ENCODE measurements at places on chromosomes 11 and 22. TPM values are rescaled to one million over a fixed set of nuclear protein-coding genes. Genes with fewer than 3 reads are reported as not detected.

GRCh38 chr11:68386331-68386978 lies 74.1 kb downstream of the LRP5 start:
- H3K27me3 ChIP-seq: no peaks in the 10 kb centered on the region
- no peak overlapping the region for H3K27ac ChIP-seq
- DNase-seq: no peak
- peaks cover 18% of the 10 kb centered on the region for H3K36me3 ChIP-seq
- H3K4me3 ChIP-seq: no peak overlapping the region

DNA sequence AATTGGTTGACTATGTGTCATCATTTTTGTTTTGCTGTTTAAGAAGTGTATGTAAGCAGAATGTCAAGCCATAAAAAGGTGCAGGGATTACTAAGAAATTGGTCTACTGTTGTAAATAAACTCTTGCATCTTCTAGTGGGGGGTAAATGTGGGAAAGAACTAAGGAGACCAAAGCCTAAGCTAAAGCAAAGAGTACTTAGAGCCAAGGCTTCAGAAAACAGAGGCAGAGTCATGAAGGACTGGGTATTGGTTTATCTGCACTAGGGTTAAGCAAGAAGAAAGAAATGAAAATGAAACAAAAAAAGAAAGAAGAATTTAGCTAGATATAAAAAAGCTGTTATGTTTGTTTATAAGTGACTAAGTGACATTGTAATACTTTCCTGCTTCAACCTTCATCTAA lies 628.1 kb downstream of the METTL15 start:
- no peak for DNase-seq
- no peak overlapping the region for H3K4me3 ChIP-seq
- no peaks in the 10 kb centered on the region for H3K36me3 ChIP-seq
- no peaks in the 10 kb centered on the region for H3K27me3 ChIP-seq
- no peak overlapping the region for H3K27ac ChIP-seq
- H3K4me1 ChIP-seq: 0 out of 2 replicates have a peak, but pooled peaks cover 2% of the 10 kb centered on the region

DNA sequence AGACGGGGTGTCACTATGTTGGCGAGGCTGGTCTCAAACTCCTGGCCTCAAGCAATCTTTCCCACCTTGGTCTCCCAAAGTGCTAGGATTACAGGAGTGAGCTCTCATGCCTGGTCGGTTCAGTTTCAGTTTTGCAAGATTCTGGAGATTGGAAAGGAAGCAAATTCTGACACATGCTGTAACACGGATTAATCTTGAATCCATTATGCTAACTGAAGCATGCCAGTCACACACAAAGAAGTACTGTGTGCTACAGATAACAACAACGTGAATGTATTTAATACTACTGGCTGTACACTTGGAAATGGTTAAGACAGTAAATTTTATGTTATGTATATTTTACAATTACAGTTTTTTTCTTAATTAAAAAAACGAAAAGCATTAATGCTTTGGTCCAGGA lies 107.6 kb downstream of the MED15 start:
- H3K4me3 ChIP-seq: no peak overlapping the region
- no peaks in the 10 kb centered on the region for H3K36me3 ChIP-seq
- H3K27ac ChIP-seq: no peak overlapping the region
- no peak for DNase-seq
- H3K4me1 ChIP-seq: no peaks in the 10 kb centered on the region
- H3K27me3 ChIP-seq: no peaks in the 10 kb centered on the region

DNA sequence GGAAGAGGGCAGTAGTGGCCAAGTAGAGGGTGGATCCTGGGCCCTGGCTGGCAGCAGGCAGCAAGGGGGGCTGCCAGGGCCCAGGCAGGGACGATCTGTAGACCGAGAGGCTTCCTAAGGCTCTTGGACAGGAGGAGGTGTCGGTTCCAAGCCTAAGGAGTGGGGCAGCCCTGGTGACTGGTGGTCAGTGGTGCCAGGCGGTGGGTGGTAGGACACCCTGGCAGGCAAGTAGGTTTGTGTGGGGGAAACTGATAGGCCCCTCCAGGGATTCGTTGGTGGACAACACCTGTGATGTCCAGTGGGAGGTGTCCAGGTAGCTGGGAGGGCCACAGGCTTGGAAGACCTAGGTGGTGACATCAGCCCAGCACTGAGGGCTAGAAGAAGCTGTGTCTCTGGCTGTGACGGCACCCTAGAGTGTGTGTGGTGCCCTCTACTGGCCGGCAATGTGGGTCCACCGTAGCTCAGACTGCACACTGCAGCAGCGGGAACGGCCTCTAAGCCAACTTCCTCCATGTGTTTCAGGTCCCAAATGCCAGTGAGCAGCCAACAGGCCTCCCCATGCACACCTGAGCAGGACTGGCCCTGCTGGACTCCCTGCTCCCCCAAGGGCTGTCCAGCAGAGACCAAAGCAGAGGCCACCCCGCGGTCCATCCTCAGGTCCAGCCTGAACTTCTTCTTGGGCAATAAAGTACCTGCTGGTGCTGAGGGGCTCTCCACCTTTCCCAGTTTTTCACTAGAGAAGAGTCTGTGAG lies 9.4 kb upstream of the SAMM50 start:
- peaks cover 15% of the 10 kb centered on the region for H3K36me3 ChIP-seq
- DNase-seq: peak; percentile 83
- H3K27me3 ChIP-seq: no peaks in the 10 kb centered on the region
- no peak overlapping the region for H3K4me3 ChIP-seq

- H3K27me3 ChIP-seq: no peaks in the 10 kb centered on the region
- H3K4me1 ChIP-seq: peaks cover 35% of the 10 kb centered on the region
- peaks cover 3% of the 10 kb centered on the region for H3K36me3 ChIP-seq
- peak; percentile 41 for DNase-seq
Measured at GRCh38 chr11:66720223-66720898, 8.7 kb downstream of the SPTBN2 start.

- no peaks in the 10 kb centered on the region for H3K27me3 ChIP-seq
- DNase-seq: no peak
- H3K4me1 ChIP-seq: peaks cover 7% of the 10 kb centered on the region
- H3K27ac ChIP-seq: no peak overlapping the region
- H3K36me3 ChIP-seq: no peaks in the 10 kb centered on the region
Measured at GRCh38 chr11:113181094-113181493, 133.3 kb upstream of the TTC12 start.

DNA sequence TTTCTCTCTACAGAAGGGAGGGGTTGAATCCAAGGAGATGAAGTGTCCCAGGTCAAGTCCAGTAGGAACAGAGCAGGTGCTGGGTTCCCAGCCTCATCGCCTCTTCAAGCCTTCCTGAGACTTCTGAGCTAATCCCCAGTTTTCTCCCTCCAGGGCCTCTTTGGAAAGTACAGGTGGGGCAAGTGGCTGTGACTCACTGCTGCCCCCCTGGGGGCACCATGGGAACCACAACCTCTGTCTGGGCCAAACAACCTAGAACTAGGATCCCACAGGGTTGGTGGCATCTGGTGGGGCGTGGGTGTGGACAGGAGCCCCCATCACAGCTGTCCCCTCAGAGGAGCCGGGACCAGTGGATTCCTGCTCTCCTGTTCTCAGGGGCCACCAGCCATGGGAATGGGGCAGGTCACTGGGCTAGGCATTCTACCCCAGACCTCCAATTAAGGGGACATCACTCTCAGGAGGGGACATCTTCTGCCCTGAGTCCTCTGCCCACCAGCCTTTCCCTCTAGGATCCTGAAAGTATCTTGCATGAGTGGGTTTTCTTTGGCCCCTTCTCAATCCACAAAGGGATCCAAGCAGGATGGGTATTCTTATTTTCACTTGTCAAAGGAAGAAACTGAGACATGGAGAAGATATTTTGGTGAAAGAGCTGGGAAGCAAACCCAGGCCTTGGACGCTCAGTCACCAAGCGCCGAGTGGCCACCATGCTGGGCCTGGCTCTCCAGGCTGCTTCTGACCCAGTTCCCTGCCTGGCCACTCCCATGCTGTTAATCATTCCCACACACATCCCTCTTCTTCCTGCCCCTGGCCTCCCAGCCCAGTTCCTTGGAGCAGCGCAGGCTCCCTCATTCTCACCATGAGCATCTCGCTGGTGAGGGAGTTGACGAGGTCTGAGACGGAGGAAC lies 23.8 kb downstream of the LRRC10B start:
- no peak overlapping the region for H3K27ac ChIP-seq
- no peaks in the 10 kb centered on the region for H3K36me3 ChIP-seq
- DNase-seq: peak; percentile 90
- no peak overlapping the region for H3K4me3 ChIP-seq
- H3K27me3 ChIP-seq: no peaks in the 10 kb centered on the region

GRCh38 chr11:121099885-121100284 lies 1.2 kb upstream of the TECTA start:
- DNase-seq: no peak
- no peaks in the 10 kb centered on the region for H3K36me3 ChIP-seq
- H3K27ac ChIP-seq: no peak overlapping the region
- peaks cover 2% of the 10 kb centered on the region for H3K4me1 ChIP-seq
- no peak overlapping the region for H3K4me3 ChIP-seq
- H3K27me3 ChIP-seq: no peaks in the 10 kb centered on the region

DNA sequence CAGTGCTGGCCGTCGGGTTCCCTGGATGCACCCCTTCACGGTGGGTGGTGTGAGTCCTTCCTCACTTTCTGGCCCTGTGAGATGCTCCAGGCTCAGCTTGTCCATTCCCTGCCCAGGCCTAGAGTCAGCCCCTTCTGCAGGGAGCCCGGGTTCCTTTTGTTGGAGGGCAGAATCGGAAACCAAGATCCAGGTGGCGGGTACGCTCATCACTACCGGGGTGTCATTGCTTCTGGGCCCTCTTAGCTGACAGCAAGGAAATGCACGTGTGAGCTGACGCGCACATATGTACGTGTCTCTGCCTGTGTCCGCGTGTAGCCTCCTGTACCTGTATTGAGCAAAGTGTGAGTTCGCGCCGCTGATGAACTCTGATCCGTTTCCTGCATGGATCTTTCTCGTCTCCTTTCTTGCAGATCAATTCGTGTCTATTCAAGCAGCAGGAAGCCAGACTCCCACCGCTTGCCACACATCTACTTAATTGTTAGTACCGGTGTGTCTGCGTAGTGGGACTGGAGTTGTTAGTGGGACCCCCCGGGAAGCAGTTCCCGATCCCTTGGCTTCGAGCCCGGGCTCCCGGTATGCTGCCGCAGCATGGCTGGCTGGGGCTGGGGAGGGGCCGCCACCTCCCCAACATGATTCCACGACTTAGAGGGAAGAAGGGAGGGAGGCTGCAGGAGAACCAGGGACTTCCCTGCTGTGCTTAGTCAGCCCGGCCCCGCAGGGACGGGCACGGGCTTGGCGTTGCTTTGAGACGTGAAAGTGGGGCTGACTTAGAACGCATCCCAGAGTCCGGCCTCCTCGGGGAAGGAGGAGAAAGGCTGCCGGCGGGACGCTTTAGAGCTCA lies 35.9 kb upstream of the GRAMD4 start:
- peaks cover 10% of the 10 kb centered on the region for H3K4me1 ChIP-seq
- H3K36me3 ChIP-seq: no peaks in the 10 kb centered on the region
- no peak for DNase-seq
- H3K27ac ChIP-seq: no peak overlapping the region

- peaks cover 3% of the 10 kb centered on the region for H3K36me3 ChIP-seq
- no peak for DNase-seq
- H3K4me3 ChIP-seq: no peak overlapping the region
- no peak overlapping the region for H3K27ac ChIP-seq
- peaks cover 2% of the 10 kb centered on the region for H3K4me1 ChIP-seq
Measured at GRCh38 chr22:45204819-45205218, 35.9 kb downstream of the KIAA0930 start.

- no peak overlapping the region for H3K27ac ChIP-seq
- no peaks in the 10 kb centered on the region for H3K36me3 ChIP-seq
- no peak overlapping the region for H3K4me3 ChIP-seq
- H3K4me1 ChIP-seq: peaks cover 2% of the 10 kb centered on the region
Measured at GRCh38 chr11:64437426-64437825, 78.5 kb downstream of the RPS6KA4 start.

DNA sequence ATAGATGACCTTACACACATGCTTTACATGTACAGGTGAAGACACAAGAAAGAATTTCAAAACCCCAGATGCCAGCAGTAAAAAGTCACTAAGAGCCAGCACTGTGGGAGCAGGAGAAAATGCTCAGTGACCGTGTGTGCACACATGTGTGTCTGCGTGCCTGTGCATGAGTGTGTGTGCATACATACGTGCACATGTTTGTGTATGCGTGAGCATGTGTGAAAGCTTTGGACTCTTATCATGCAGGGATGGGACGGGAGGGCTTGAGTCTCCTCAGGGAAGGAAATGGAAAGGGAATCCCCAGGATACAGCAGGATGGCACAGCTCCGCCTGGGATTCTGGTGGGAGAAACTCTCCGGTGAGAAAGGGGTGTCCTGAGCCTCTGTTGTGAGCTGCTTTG lies 121.5 kb upstream of the B3GAT1 start:
- H3K4me3 ChIP-seq: no peak overlapping the region
- no peak for DNase-seq
- no peak overlapping the region for H3K27ac ChIP-seq
- no peaks in the 10 kb centered on the region for H3K36me3 ChIP-seq
- no peaks in the 10 kb centered on the region for H3K27me3 ChIP-seq
- peaks cover 8% of the 10 kb centered on the region for H3K4me1 ChIP-seq

- H3K4me3 ChIP-seq: peak overlapping the region; percentile 81
- no peaks in the 10 kb centered on the region for H3K27me3 ChIP-seq
- peaks cover 19% of the 10 kb centered on the region for H3K4me1 ChIP-seq
Measured at GRCh38 chr22:20080776-20081654, 974 bp downstream of the DGCR8 start.

- H3K27ac ChIP-seq: no peak overlapping the region
- H3K36me3 ChIP-seq: no peaks in the 10 kb centered on the region
Measured at GRCh38 chr11:2330696-2331095, 28.9 kb downstream of the TSPAN32 start.

GRCh38 chr22:34015642-34016041 lies 95.4 kb upstream of the LARGE1 start:
- H3K36me3 ChIP-seq: no peaks in the 10 kb centered on the region
- no peak overlapping the region for H3K4me3 ChIP-seq
- H3K4me1 ChIP-seq: no peaks in the 10 kb centered on the region
- H3K27me3 ChIP-seq: no peaks in the 10 kb centered on the region
- DNase-seq: no peak

DNA sequence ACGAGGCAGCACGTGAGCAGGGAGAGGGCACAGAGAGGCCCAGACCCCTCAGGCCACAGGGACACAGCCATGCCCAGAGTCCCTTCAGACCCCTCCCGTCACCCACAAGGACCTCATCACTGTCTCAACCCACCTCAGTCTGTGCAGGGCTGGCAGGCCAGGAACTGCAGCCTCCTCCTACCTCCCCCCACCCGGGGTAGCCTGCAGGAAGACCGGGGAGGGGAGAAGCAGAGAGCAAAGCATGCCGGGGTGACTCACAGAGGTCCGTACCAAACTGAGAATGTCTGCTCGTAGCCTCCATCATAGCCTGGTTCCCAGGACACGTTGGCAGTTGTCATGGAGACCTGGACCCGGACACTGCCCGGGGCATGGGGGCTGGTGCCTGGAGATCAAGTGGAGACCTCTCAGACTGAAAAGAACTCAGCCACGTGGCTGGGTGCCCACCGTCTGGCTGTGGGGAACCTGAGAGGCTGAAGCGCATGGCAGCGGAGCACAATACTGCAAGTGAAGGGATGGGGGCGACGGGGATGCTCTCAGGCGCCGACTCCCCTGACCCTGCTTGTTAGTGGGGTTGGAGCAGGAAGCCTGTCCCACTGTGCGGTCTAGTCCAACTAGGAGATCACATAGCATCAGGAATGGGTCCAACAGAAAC lies 27.2 kb downstream of the IGSF9B start:
- no peaks in the 10 kb centered on the region for H3K27me3 ChIP-seq
- H3K4me1 ChIP-seq: no peaks in the 10 kb centered on the region
- H3K27ac ChIP-seq: no peak overlapping the region
- no peak for DNase-seq

The PNPLA3 gene
- total RNA-seq: 24.6 TPM

The MPPED2 gene
- 6.2 TPM for total RNA-seq

The NRXN2 gene
- 11.5 TPM for total RNA-seq

The NR1H3 gene
- total RNA-seq: 21.2 TPM

The DMC1 gene
- 7.1 TPM for total RNA-seq

The MMP11 gene
- 9.6 TPM for total RNA-seq

The GLB1L2 gene
- 7.9 TPM for total RNA-seq

The RIBC2 gene
- 1.8 TPM for total RNA-seq
